ENCODE measurements at places on chromosomes 13 and 19.

GRCh38 chr13:43095771-43096719 is 72.7 kb downstream of the DNAJC15 start:
- no peaks in the 10 kb centered on the region for H3K27me3 ChIP-seq

DNA sequence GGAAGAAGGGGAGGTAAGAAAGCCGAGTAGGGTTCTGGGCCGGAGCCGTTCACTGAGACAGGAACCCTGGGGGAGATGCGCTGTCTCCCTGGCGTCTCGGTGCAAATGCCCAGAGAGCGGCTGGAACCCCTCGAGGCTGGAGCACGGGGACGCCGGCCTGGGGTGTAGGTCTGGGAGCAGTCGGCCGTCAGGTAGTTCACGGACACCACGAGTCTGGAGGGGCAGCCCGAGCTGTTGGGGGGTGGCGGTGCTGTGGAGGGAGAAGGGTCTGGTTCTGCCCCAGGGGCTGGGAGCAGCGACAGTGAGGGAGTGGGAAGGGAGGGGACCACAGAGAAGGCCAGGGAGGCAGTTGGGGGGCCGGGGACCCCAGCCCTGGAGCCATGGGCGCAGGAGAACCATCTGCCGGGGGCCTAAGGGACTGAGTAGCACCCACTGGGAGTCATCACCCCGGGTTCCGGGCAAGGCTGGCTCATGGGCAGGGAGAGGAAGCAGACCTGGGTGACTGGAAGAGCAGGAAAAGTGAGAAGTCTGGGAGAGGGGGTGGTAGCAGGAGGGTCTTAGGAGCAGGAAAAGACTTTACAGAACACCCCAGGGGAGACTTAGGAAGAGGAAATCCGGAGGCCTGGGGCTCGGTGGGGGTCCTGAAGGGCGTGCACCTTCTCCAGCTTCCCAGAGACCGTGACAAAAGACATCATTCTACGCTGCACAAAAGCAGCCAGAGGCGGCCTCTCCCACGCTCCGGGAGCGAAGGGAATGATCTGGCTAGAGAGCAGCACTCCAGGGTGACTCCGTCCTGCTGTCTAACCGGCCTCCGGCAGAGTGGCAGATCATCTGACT is 173.1 kb upstream of the SOX1 start:
- peaks cover 17% of the 10 kb centered on the region for H3K4me1 ChIP-seq
- no peaks in the 10 kb centered on the region for H3K36me3 ChIP-seq
- H3K27ac ChIP-seq, result peak overlapping the region; percentile 27
- no peak for DNase-seq

- H3K4me3 ChIP-seq, result no peak overlapping the region
- DNase-seq, result no peak
- H3K4me1 ChIP-seq, result peaks cover 17% of the 10 kb centered on the region
- no peaks in the 10 kb centered on the region for H3K27me3 ChIP-seq
Observed at GRCh38 chr13:60148918-60149317, 14.8 kb downstream of the DIAPH3 start.

- H3K27ac ChIP-seq, result no peak overlapping the region
- H3K4me3 ChIP-seq, result no peak overlapping the region
- H3K27me3 ChIP-seq, result no peaks in the 10 kb centered on the region
- H3K36me3 ChIP-seq, result peaks cover 5% of the 10 kb centered on the region
Observed at GRCh38 chr13:98537306-98537705, 39.6 kb downstream of the STK24 start.

DNA sequence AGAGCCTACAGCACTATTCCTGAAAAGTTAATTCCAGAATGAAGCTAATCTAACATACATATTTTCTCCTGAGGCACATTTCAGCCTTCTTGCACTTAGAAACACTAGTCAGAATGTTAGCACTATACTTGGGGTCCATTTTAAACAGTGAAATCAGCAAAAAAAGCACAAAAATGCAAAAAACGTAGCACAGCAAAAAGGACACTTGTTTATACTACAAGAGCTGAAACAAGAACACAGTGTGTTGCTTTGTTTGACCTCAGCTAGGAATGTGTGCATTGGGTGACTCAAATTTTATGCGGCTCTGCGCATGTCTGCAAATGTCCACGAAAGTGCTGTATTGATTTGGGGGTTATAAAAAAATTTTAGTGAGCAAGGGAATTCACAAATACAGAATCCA is 226.2 kb downstream of the KCNRG start:
- no peak for DNase-seq
- no peak overlapping the region for H3K4me3 ChIP-seq
- H3K27ac ChIP-seq, result no peak overlapping the region
- no peaks in the 10 kb centered on the region for H3K27me3 ChIP-seq
- H3K4me1 ChIP-seq, result peaks cover 18% of the 10 kb centered on the region

GRCh38 chr13:33089311-33089710 is 73.1 kb downstream of the KL start:
- H3K27ac ChIP-seq, result no peak overlapping the region
- H3K27me3 ChIP-seq, result no peaks in the 10 kb centered on the region
- H3K4me3 ChIP-seq, result no peak overlapping the region
- no peak for DNase-seq

GRCh38 chr13:25200783-25201182 is 28.7 kb upstream of the AMER2 start:
- no peaks in the 10 kb centered on the region for H3K36me3 ChIP-seq
- H3K27me3 ChIP-seq, result peaks cover 2% of the 10 kb centered on the region
- H3K27ac ChIP-seq, result peak overlapping the region; percentile 19
- DNase-seq, result no peak

- peaks cover 28% of the 10 kb centered on the region for H3K4me1 ChIP-seq
- peak overlapping the region; percentile 52 for H3K4me3 ChIP-seq
- no peaks in the 10 kb centered on the region for H3K36me3 ChIP-seq
- no peak overlapping the region for H3K27ac ChIP-seq
Observed at GRCh38 chr13:35720690-35721554, 244.4 kb upstream of the MAB21L1 start.

- H3K27ac ChIP-seq, result no peak overlapping the region
- peaks cover 64% of the 10 kb centered on the region for H3K27me3 ChIP-seq
- H3K4me3 ChIP-seq, result no peak overlapping the region
- peaks cover 4% of the 10 kb centered on the region for H3K4me1 ChIP-seq
- H3K36me3 ChIP-seq, result no peaks in the 10 kb centered on the region
- no peak for DNase-seq
Observed at GRCh38 chr19:45955905-45956608, 17.6 kb downstream of the NOVA2 start.

GRCh38 chr13:51643882-51644281 is 59.6 kb downstream of the WDFY2 start:
- H3K27me3 ChIP-seq, result no peaks in the 10 kb centered on the region
- no peak overlapping the region for H3K4me3 ChIP-seq
- H3K27ac ChIP-seq, result peak overlapping the region; percentile 88

DNA sequence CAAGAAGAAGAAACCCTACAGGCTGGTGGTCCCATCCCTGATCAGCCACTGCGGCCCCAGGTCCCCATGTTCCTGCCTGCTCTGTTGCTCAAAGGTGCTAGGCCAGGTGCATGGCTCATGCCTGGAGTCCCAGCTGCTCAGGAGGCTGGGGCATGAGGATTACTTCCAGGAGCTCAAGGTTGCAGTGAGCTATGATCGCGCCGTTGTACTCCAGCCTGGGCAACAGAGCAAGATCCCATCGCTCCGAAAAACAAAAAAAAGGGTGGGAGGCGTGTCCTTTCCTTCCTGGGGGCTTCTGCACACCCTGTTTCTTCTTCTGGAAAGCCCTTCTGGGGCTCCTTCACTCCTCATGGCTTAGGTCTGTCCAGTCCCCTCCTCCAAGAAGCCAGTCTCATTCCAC is 11.9 kb upstream of the TINCR start:
- no peak overlapping the region for H3K4me3 ChIP-seq
- no peak for DNase-seq
- no peak overlapping the region for H3K27ac ChIP-seq
- no peaks in the 10 kb centered on the region for H3K36me3 ChIP-seq
- no peaks in the 10 kb centered on the region for H3K27me3 ChIP-seq

DNA sequence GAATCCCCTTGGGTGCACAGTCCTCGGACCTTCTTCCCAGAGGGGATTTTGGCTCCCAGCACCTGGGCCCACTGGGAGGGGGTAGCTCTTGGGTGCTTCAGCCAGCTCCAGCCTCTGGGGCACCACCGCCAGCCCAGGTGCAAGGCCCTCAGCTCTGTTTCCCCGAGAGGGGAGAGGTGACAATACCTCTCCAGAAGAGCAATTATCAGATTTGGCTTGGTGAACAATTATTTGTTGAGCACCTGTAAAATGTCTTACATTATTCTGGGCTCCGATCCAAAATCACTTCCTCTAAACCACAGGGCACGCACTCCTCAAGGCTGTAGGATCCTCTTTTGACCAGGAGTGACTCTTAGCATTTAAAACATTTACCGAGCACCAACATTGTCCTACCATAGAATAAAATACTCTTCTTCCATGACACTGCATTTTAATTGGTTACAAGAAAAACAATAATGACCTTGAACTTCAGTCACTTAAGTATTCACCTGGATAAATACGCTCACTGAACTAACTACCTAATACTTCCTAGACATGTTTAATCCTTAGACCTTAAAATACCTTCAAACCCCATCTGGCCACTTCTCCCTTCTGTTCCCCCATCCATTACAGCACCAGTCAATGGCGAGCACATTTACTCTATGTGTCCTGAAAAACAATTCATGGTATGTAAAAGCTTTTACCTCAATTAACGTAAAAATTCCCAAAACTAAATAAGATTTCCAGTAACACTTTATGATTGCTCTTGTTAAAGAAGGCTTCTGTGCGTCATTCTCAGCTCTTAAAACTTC is 54.8 kb downstream of the ABCC4 start:
- H3K27me3 ChIP-seq, result peaks cover 2% of the 10 kb centered on the region
- no peak overlapping the region for H3K27ac ChIP-seq
- H3K4me3 ChIP-seq, result no peak overlapping the region
- DNase-seq, result no peak
- no peaks in the 10 kb centered on the region for H3K36me3 ChIP-seq

GRCh38 chr13:79451500-79451962 is 29.4 kb upstream of the NDFIP2 start:
- H3K36me3 ChIP-seq, result no peaks in the 10 kb centered on the region
- no peak overlapping the region for H3K27ac ChIP-seq
- H3K4me3 ChIP-seq, result no peak overlapping the region
- peaks cover 16% of the 10 kb centered on the region for H3K4me1 ChIP-seq
- no peak for DNase-seq

DNA sequence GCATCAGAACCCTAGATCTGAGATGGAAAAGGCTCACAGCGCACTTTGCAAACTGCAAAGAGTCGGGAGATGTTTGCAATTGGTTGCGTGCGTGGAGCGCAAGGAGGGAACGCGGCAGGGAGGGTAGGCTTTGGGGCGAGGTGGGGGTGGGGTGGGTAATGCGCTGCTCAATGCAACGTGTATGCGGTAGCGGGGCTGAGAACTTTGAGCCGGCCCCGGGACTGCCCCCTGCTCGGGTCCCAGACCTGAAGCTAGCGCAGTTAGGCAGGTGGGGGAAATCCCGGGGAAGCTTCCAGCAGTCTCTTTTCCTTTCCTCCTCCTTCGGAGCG is 971 bp downstream of the FOSB start:
- H3K27me3 ChIP-seq, result peaks cover 20% of the 10 kb centered on the region
- H3K36me3 ChIP-seq, result peaks cover 2% of the 10 kb centered on the region
- peaks cover 18% of the 10 kb centered on the region for H3K4me1 ChIP-seq
- no peak for DNase-seq
- H3K27ac ChIP-seq, result peak overlapping the region; percentile 99
- H3K4me3 ChIP-seq, result peak overlapping the region; percentile 93

DNA sequence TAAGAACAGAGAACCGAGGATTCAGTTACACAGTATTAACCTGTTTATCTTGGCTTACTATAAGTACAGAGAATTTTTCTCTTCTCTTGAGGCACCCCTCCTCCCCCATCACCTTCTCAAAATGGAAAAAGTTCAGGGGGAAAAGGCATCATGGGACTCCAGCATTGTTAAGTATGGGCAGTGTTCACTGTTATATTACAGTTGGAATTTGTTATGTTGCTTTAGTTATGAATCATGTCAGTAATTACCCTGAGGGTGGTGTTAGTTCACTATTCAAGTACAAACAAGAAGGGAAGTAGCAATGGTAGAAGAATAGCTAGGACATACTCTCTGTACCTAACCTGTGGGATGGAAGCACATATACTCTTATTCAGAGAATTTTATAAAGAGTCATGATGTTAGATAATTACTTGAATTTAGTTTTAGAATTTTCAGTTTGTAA is 12.0 kb downstream of the LPAR6 start:
- peaks cover 76% of the 10 kb centered on the region for H3K4me1 ChIP-seq
- H3K4me3 ChIP-seq, result peak overlapping the region; percentile 3
- no peaks in the 10 kb centered on the region for H3K27me3 ChIP-seq
- H3K36me3 ChIP-seq, result peaks cover 9% of the 10 kb centered on the region
- no peak for DNase-seq

GRCh38 chr19:313169-313987 is 22.2 kb upstream of the PLPP2 start:
- no peaks in the 10 kb centered on the region for H3K4me1 ChIP-seq
- H3K36me3 ChIP-seq, result peaks cover 41% of the 10 kb centered on the region
- no peak overlapping the region for H3K4me3 ChIP-seq
- no peaks in the 10 kb centered on the region for H3K27me3 ChIP-seq
- no peak overlapping the region for H3K27ac ChIP-seq
- DNase-seq, result no peak

GRCh38 chr13:102555914-102556553 is 40.8 kb upstream of the TPP2 start:
- no peak overlapping the region for H3K4me3 ChIP-seq
- H3K36me3 ChIP-seq, result no peaks in the 10 kb centered on the region
- H3K4me1 ChIP-seq, result no peaks in the 10 kb centered on the region

DNA sequence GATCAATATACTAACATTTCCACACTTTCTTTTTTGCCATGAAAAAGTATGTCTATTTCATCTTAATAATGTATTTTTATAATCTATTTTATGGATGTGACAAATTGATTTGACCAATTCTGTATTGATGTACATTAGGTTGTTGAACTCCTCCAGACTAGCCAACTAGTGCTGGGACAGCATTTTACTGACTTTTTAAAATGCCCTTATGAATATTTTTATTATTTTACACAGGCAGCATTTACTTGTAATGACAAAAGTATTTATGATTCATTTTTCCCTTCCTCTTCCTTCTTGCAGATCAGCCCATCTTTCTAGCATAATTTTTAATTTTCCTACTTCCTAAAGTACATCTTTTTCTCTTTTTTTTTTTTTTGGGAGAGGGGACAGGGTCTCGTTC is 918 bp upstream of the FUZ start:
- H3K4me3 ChIP-seq, result no peak overlapping the region
- H3K27ac ChIP-seq, result peak overlapping the region; percentile 98
- no peaks in the 10 kb centered on the region for H3K27me3 ChIP-seq

- peak overlapping the region; percentile 33 for H3K4me3 ChIP-seq
- H3K27ac ChIP-seq, result peak overlapping the region; percentile 68
- H3K4me1 ChIP-seq, result peaks cover 37% of the 10 kb centered on the region
- H3K36me3 ChIP-seq, result no peaks in the 10 kb centered on the region
- no peak for DNase-seq
- H3K27me3 ChIP-seq, result no peaks in the 10 kb centered on the region
Observed at GRCh38 chr19:17307876-17308377, 1.4 kb upstream of the DDA1 start.

- H3K4me3 ChIP-seq, result no peak overlapping the region
- no peak overlapping the region for H3K27ac ChIP-seq
- H3K36me3 ChIP-seq, result no peaks in the 10 kb centered on the region
- no peaks in the 10 kb centered on the region for H3K4me1 ChIP-seq
Observed at GRCh38 chr19:56193981-56194640, 3.5 kb downstream of the ZSCAN5B start.

DNA sequence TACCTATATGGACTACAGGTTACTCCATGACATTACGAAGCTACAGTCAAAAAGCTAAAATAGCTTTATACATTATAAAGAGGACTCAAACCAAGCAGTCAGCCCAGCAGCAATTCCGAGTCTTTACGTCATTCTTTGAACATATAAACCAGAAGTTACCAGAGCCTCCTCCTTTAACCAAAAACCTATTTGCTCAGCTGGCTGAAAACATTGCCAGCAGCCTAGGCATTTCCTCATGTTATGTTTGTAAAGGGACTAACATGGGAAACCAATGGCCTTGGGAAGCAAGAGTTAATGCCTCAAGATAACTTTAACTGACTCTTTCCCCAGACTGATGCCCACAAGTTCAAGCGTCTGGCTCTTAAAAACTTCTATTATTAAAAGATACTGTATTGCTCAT is 104.1 kb upstream of the ZNF492 start:
- H3K27me3 ChIP-seq, result no peaks in the 10 kb centered on the region
- DNase-seq, result no peak
- H3K4me1 ChIP-seq, result no peaks in the 10 kb centered on the region
